ENCODE measurements at places on chromosomes 11 and 22. TPM values are rescaled to one million over a fixed set of nuclear protein-coding genes. Genes with fewer than 3 reads are reported as not detected.

DNA sequence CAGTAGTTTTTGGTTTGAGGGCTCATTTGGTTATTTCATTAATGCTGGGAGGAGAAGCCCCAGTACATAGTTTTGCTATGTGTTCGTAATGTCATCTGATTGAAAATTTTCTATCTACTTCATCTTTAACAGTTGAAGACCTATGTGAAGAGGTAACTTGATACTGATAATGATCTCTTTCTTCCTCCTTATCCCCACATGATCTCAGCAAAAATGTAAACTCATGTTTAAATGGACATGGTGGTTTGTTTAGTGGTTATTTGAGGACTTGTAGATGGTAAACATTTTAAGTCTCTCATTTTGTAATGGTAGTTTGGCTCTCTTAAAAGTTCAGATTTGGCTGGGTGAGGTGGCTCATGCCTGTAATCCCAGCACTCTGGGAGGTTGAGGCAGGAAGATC, 53.7 kb upstream of the SPTBN2 start:
- no peak overlapping the region for H3K27ac ChIP-seq
- H3K4me1 ChIP-seq, result no peaks in the 10 kb centered on the region
- DNase-seq, result no peak
- H3K36me3 ChIP-seq, result no peaks in the 10 kb centered on the region
- no peaks in the 10 kb centered on the region for H3K27me3 ChIP-seq
- no peak overlapping the region for H3K4me3 ChIP-seq

MYBPC3 gene
- total RNA-seq, result not detected

DNA sequence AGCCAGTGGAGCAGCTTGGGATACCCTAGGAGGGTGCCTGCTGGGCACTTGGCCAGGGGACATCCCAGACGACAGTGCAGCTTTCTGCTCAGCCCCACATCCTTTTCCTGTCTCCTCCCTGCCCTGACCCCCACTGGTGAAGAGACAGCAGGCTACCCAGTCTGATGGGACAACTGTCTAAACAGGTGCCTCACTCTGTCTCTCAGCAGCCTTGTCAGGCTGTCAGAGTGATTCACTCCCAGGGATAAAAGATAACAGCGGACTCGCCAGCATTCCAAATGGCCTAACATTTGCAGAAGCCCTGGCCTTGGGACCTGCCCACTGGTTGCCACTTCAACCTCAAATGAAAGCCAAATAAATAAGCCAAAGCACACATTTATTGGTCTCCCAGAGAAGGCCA, 318.6 kb upstream of the PLET1 start:
- no peak overlapping the region for H3K27ac ChIP-seq
- peaks cover 5% of the 10 kb centered on the region for H3K27me3 ChIP-seq
- no peaks in the 10 kb centered on the region for H3K36me3 ChIP-seq
- DNase-seq, result no peak

GRCh38 chr22:23190526-23190925, 10.2 kb downstream of the BCR start:
- H3K36me3 ChIP-seq, result peaks cover 16% of the 10 kb centered on the region
- H3K4me3 ChIP-seq, result no peak overlapping the region
- H3K27ac ChIP-seq, result no peak overlapping the region
- DNase-seq, result no peak

Measured in activated T-helper 1 cell treated with anti-CD3 and anti-CD28 coated beads, Interleukin-12 subunit alpha, Interleukin-12 subunit beta, Interleukin-2, Interleukin-4 antibody, amounts not matched to agents 30 ng/mL and 10 ng/mL and 1 ng/mL, durations not matched to agents 14 hours and 24 hours and 36 hours (primary cell).